T-helper 1 cell (primary cell): ENCODE measurements at places on chromosomes 1 and 21.

GRCh38 chr1:197705941-197706340 lies 69.3 kb downstream of the DENND1B start:
- no peak for DNase-seq

DNA sequence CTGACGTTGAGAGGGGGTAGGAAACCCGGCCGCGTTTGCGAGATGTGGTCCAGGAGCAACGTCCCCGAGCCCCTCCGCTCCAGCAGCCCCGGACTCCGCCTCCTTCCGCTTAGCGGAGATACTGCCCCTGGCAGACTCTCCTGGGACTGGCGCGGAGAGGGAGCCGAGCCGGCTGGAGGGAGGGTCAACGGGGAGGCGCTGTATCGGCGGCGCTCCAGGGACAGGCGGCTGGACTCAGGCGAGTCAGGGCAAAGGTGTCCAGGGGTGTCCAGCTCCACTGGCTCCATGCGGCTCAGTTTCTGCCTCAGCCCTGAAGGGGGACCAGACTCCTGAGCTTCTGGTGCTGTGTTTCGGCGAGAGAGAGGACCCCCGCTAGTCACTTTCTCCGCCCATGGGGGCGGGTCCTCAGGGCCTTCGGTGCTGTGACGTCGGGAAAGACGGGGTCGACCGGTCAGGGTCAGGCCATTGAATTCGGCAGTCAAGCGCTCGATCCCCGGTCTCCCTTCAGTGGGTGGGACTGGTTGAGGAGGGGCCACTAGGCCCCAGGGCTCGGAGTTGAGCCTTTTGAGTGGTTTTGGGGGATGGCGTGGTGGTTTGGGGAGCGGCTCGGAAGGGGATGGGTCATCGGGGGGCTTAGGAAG lies 2.8 kb upstream of the LIX1L start:
- DNase-seq = peak; percentile 43

GRCh38 chr21:32334980-32335531 lies 36.4 kb downstream of the MRAP start:
- DNase-seq = no peak

DNA sequence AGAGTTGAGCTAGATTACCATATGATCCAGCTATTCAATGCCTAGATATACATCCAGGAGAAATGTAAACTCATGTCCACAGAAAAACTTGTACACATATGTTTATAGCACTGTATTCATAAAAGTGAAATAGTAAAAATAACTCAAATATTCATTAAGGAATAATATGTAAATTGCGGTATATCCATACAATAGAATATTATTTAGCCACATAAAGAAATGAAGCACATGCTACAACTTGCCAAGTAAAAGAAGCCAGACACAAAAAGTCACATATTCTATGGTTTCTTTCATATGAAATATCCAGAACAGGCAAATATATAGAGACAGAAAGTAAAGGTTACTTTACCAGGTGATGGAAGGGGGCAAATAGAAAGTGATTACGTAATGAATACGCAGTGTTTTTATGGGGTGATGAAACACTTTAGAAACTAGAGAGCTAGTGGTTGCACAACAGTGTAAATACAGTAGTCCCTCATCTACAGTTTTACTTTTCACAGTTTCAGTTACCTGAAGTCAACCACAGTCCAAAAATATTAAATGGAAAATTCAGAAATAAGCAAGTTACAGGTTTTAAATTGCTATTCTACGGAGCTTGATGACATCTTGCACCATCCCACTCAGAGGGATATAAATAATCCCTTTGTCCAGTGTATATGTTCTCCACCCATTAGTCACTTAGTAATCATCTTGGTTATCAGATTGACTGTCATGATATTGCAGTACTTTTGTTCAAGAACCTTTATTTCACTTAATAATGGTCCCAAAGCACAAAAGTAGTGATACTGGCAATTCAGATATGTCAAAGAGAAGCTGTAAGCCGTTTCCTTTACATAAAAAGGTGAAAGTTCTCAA lies 62.3 kb downstream of the ZNF644 start:
- peak; percentile 7 for DNase-seq

DNA sequence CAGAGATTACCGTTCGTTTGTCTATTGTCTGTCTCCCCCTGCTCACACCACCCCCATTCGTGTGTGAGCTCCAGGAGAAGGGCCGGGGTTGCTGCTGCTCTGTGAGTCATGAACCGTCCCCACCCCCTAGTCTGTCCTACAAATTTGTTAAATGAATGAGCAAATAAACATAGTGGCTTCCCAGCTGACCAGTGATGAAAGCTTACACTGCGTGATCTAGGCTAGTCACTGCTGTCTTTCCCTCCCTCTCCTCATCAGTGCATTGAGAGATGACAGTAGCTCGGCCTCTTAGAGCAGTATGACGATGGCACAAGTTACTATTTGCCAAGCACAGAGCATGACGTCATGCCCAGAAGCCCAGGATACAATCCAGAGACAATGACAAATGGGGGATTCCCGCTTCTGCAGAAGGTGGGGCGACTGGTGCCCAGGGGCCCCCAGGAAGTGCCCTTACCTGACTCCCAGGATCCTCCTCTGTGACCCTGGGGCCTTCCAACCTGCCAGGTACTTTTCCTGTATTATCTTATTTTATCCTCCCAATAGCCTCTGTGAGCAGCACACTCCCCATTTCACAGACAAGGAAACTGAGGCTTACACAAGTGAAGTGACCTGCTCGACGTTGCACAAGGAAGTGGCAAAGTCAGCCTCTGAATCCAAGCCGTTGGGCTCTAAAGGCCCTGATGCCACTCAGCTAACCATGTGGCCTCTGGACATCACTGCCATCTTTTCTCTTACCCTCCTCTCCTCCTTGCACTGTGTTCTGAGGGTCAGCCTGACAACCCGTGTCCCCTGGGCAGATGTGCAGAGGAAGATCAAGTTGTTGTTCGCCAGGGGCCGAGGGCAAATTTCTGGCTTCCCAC lies 8.6 kb upstream of the EPHA2 start:
- DNase-seq = no peak

GRCh38 chr1:193884848-193885558 lies 698.6 kb upstream of the B3GALT2 start:
- DNase-seq = no peak

GRCh38 chr1:200527670-200528069 lies 92.9 kb downstream of the KIF14 start:
- DNase-seq = no peak

GRCh38 chr1:29176576-29176975 lies 5.1 kb downstream of the SRSF4 start:
- DNase-seq = no peak

GRCh38 chr1:71521655-71522264 lies 440.9 kb upstream of the ZRANB2 start:
- no peak for DNase-seq

DNA sequence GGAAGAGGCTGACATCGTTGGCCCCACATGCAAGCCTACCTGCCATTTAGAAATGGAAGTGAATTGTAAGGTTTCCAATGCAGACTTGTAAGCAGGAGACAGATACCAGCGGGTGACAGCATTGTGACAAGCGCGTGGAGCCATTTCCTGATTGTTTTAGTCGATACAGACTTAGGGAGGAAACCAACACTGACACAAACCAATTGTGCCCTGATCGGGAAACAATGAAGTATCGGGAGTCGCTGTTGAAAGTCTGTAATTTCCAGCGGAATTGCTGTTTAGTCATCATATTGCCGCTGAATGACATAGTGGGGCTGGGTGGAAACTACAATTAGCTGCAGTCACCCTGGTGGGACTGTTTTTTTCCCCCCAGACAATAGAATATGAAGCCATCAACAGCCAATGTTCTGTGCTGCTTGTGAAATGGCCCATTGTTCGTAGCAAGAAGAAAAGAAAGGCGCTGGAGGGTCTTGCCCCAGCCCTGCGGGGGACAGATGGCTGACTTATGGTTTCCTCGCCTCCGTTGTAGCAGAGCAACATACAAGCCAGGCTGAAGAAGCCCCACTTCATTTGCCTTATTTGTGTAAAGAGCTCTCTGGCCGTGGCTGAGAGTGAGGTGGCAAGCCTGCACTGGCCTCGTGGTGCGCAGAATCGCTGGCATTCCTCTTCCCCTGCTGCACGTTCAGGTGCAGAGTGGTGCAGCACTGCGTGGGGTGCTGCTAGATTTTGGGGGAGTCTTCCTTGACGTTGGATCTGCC lies 462.7 kb downstream of the CAMTA1 start:
- no peak for DNase-seq
